Right renal cortex interstitium (tissue), 3 donors: ENCODE measurements at places on chromosomes 6 and 20.

GRCh38 chr20:45070932-45071632 is 29.8 kb downstream of the KCNS1 start:
- DNase-seq, result no peak

DNA sequence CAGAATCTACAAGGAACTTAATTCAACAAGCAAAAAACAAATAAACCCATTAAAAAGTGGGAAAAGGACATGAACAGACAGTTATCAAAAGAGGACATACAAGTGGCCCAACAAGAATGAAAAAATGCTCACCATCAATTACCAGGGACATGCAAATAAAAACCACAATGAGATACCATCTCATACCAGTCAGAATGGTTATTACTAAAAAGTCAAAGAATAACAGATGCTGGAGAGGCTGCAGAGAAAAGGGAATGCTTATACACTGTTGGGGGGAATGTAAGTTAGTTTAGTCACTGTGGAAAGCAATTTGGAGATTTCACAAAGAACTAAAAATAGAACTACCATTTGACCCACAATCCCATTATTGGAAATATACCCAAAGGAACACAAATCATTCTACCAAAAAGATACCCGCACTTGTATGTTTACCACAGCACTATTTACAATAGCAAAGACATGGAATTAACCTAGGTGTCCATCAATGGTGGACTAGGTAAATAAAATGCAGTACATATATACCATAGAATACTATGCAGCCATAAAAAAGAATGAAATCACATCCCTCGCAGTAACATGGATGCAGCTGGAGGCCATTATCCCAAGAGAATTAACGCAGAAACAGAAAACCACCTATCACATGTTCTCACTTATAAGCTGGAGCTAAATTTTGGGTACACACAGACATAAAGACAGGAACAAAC is 48.4 kb downstream of the RNGTT start:
- no peak for DNase-seq

DNA sequence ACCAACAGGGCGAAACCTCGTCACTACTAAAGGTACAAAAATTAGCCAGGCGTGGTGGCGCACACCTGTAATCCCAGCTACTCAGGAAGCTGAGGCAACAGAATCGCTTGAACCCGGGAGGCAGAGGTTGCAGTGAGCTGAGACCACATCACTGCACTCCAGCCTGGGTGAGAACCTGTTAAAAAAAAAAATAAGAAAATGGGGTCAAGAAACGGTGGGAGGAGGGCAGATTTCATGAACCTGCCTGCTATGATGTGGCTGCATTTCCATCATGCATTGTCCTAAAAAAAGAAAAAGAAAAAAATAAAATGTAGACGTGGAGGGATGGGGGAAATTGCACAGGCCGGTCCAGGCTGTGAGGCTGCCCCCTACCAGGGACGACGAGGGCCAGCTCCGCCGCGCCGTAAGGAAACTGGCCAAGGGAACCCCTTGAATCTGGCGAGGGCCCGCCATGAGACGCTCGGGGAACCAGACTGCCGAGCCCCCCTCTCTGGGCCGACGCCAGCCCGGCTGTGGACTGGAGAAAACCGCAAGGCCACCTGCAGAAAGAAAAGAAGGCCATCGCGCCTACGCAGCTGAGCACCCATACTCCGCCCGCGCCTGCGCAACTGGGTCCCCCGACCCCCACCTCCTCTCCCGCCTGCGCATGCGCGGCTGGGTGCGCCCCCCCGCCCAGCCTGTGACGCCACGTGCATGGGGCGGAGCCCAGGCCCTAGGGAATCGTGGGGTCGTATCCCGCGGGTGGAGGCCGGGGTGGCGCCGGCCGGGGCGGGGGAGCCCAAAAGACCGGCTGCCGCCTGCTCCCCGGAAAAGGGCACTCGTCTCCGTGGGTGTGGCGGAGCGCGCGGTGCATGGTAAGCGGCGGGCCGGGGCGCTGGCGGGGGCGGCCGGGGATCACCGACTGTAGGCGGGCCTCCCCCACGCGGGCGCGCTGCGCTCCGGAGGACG is at the start of gene ENTPD6:
ENTPD6 (plus strand) TSS at position 699 of the 948 bp plus-strand sequence. CDS start 10,825 bp downstream, outside the sequence.
- peak; percentile 66 for DNase-seq

- no peak for DNase-seq
These were observed 176.7 kb downstream of the BMP7 start for GRCh38 chr20:57089699-57090144.

GRCh38 chr20:15138548-15139126 is 801.2 kb upstream of the FLRT3 start:
- no peak for DNase-seq

GRCh38 chr6:165668951-165669350 is 5.9 kb upstream of the PDE10A start:
- DNase-seq, result no peak

DNA sequence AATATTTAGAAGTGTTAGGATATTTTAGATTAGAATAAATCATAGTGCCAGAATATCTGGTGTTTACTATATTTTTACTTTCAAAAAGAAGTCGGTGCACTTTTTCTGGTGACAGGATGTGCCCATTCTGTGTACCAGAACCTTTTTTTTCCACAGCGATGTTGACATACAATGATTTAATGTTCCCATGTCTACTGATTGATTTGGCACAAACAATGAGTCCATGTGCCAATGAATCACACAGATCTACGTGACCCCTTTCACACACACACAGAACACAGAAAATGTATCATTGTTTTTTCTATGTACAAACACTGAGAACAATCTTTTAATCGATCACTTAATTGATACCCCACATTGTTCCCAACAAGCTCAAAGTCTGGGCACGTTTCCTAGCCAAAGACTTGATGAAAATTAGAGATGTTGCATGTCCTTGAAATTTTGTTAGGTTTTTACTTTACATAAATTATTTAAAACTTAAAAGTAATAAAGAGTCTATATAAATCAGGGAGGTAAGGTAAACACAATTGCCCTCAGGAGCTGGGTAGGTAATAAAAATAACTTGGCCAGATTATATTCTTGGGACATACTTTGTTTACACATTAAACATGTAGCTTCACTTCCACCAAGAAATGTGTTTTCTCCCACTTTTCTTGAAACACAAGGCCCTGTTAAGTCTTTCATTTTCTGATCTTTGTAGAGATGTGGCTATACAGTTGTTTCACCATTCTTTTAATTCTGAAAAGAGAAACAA is 36.4 kb upstream of the SOX4 start:
- no peak for DNase-seq

GRCh38 chr6:14320332-14320731 is 202.8 kb downstream of the CD83 start:
- DNase-seq, result no peak

DNA sequence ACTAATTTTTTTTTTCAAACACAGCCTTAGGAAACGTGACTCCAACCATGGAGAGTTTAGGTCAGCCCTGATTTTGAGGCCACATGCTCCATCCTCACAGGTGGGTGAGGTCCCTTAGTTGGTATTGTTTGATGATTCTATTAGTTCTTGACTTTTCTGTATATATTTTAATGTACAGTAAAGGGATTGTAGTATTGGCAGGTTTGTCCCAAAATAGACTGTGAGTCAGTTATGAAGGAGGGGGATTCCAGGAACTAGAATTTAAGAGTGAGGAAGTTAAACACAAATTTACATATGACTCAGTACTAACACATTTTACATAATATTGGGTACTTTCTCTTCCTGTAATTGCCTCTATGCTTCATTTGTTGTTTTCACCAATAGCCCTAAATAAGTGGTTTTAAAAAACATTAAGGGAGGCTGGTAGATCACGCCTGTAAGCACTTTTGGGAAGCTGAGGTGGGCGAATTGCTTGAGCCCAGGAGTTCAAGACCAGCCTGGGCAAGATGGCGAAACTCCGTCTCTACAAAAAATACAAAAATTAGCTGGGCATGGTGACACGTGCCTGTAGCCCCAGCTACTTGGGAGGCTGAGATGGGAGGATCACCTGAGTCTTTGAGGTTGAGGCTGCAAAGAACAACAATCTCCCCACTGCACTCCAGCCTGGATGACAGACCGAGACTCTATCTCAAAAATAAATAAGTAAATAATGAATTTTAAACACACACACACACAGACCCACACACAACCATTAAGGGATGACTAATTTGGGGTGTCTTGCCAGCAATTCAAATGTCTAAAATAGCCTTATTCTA is 81.8 kb downstream of the SGK1 start:
- DNase-seq, result no peak

GRCh38 chr20:36370991-36371790 is 65.1 kb downstream of the DLGAP4 start:
- DNase-seq, result no peak

- DNase-seq, result no peak
These were observed 8.6 kb downstream of the MAP3K5 start for GRCh38 chr6:136783495-136784270.

GRCh38 chr6:105269390-105269789 is 89.6 kb upstream of the POPDC3 start:
- DNase-seq, result no peak

- DNase-seq, result no peak
These were observed 808.4 kb upstream of the CITED2 start for GRCh38 chr6:140182821-140183220.

GRCh38 chr6:163092876-163093275 is 321.6 kb upstream of the QKI start:
- no peak for DNase-seq

DNA sequence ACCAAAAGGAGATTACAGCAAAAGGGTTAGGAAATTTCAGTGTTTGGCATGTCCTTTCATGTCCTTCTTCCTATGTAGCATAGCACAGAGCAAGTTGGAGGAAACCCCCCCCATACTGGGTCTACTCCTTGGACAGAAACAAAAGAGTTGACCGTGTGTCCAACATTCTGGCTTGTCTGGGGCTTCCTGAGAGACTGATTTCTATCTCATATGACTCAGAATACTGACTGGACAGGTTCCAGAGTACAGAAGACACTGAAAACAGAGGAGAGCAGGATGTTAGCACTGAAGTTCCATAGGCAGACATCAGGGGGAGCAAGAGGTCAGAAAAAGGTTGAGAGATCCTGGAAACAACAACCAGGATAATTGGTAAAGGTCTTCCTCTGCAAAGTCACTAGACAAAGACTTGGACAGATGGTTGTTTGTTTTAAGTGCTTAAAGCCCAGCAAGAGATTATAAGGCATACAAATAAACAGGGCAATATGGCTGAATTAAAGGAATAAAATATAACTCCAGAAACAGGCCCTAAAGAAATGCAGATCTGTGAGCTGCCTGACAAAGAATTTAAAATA is 48.4 kb downstream of the USP49 start:
- peak; percentile 27 for DNase-seq

DNA sequence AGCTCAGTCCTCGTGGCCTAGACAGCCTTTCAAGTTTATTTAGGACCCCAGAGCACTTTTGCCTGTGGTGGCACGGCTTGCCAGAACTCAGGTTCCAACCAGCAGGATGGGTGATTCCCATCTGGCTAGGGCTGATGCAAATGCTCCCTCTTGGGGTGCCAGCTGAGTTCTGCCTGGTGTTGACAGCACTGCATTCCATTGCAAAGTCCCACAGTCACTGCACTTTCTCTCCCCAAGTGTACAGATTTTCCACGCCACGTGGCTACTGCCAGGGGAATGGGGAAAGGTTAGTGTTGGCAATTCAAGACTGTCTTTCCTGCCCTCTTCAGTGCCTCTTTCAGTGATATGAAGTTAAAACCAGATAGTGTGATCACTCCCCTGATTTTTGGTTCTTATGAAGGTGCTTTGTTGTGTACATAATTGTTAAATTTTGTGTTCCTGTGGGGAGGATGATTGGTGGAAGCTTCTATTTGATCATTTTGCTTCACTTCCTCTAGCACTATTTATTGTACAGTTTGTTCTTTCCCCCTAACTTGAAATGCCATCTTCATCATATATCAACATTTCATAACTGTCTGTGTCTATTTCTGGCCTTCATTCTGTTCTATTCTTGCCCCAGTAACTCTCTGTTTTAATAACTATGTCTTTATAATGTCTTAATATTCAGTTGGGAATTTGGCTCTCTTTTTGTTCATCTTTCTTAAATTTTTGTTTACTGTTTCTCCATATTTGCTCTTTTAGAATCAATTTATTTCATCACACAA is 86.2 kb downstream of the CFAP61 start:
- no peak for DNase-seq

DNA sequence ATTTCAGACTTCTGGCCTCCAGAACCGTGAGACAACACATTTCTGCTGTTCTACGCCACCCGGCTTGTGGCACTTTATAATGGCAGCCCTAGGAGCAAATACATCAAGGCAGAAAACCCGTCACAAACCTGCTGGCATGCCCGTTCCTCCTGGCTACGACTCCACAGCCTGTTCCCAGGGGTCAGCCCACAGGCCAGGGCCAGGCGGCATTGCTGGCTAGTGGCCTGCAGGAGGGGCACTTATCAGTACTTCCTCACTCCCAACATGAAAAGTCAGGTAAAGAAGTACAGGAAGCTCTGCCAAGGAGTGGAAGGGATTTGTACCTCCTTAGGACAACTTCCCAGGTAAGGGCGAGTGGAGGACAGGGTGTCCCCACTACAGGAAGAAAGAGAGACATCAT is 223.1 kb upstream of the AGPAT4 start:
- DNase-seq, result no peak

DNA sequence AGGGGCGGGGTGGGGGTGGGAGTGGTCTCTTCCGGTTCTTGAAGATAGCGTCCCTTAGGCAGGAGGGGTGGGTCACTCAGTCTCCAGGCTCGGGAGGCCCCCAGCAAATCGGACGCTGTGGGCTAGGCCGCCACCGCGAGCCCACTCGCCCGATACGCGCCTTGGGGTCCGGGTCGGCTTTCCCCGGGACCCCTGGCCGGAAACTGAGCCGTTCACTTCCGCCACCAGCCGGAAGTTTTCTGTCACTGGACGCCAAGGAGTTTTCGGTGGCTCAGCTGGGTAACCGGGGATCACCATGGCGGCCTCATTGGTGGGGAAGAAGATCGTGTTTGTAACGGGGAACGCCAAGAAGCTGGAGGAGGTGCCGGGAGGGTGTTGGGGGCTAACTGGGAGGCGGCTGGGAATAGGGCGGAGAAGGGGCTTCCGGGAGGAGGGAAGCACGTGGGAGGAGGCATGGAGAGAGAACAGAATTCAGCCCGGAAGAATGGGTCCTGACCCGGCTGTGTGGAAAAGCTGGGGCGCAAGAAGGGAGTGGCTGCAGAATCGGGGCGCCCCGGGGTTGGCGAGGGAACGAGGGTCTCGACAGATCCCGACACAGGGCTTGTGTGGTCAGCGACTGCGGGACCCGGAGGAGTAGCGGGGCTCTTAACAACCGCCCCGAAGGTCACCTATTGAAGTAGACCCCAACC is at the start of gene ITPA:
ITPA (plus strand) TSS at position 242 of the 689 bp plus-strand sequence; CDS start at position 296, 54 bp downstream.
- no peak for DNase-seq

DNA sequence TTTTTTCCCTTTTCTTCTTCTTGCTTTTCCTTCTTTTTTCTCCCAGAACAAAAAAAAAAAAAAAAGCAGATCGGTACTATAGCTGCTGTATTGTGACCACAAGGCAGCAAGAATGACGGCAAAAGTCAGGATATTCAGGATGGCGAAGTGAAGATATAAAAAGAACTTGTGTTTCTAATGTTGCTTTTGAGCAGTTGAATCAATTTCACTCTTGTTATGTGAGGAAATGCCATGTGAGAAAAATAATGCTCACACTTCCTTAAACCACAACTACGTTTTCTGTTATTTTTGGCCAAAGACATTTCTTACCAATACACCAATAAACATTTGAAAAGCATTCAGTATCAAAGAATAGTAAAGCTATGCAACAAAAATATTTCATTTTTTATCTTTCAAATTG is 510.5 kb downstream of the HACE1 start:
- DNase-seq, result no peak

- no peak for DNase-seq
These were observed 240.0 kb downstream of the FOXC1 start for GRCh38 chr6:1849691-1850090.

GRCh38 chr6:3013486-3013885 is 13.8 kb downstream of the NQO2 start:
- no peak for DNase-seq
